ENCODE measurements at places on chromosomes 12 and 14. TPM values are rescaled to one million over a fixed set of nuclear protein-coding genes. Genes with fewer than 3 reads are reported as not detected.

DNA sequence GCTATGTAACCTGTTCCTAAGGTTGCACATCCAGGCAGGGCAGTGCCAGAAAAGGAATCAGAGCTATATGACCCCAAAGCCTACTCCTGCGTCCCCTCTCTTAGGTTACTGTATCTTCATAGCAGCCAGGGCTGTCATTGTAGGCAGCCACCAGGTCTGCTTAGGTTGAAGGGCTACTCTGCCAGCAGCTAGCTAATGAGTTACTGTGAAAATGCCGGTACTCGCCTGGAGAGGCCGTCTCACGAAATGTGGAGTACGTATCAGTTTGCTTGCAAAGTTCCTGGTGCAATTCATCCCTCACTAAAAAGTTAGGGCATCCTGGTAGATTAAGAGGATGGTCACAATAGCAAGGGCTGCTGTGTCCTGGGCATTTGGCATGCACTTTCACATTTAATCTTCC, 50.9 kb downstream of the RPH3A start:
- no peaks in the 10 kb centered on the region for H3K36me3 ChIP-seq
- H3K4me1 ChIP-seq: peaks cover 2% of the 10 kb centered on the region
- H3K27me3 ChIP-seq: peaks cover 2% of the 10 kb centered on the region
- no peak overlapping the region for H3K4me3 ChIP-seq
- no peak for DNase-seq

GRCh38 chr14:104939666-104940410, 15.2 kb downstream of the PLD4 start:
- no peak overlapping the region for H3K4me3 ChIP-seq
- no peak for DNase-seq
- H3K27me3 ChIP-seq: peaks cover 14% of the 10 kb centered on the region
- H3K4me1 ChIP-seq: no peaks in the 10 kb centered on the region
- no peak overlapping the region for H3K27ac ChIP-seq

GRCh38 chr12:12748044-12748443, 30.9 kb downstream of the CDKN1B start:
- DNase-seq: no peak
- H3K36me3 ChIP-seq: no peaks in the 10 kb centered on the region
- H3K4me1 ChIP-seq: peaks cover 4% of the 10 kb centered on the region

- no peaks in the 10 kb centered on the region for H3K4me1 ChIP-seq
- no peak for DNase-seq
- H3K36me3 ChIP-seq: no peaks in the 10 kb centered on the region
These were observed 1.1 kb downstream of the PPP4R4 start for GRCh38 chr14:94175011-94175745.

DNA sequence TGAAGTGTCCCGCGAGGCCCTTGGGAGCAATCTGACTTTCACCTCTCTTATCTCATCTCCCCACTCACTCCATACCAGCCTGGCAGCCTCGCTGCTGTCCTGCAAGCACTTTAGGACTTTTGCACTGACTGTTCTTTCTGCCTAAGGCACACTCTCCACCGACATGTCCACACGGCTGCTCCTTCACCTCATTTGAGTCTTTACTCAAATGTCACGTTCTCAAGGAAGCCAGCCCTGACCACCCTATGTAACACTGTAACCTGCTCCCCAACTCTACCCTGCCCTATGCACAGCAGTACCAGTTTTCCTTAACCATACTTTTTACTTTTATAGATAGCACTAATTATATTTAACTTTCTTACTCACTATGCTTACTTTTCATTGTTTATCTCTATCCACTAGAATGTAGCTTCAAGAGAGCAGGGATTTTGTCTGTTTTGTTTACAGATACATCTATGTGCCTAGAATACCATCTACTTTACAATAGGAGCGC, 32.0 kb downstream of the PRKD1 start:
- H3K27ac ChIP-seq: no peak overlapping the region
- no peaks in the 10 kb centered on the region for H3K27me3 ChIP-seq
- H3K4me1 ChIP-seq: no peaks in the 10 kb centered on the region
- no peak for DNase-seq
- no peaks in the 10 kb centered on the region for H3K36me3 ChIP-seq

GRCh38 chr14:24965934-24966578, 83.9 kb downstream of the STXBP6 start:
- H3K4me1 ChIP-seq: no peaks in the 10 kb centered on the region
- H3K36me3 ChIP-seq: no peaks in the 10 kb centered on the region
- peak overlapping the region; percentile 6 for H3K27ac ChIP-seq

DNA sequence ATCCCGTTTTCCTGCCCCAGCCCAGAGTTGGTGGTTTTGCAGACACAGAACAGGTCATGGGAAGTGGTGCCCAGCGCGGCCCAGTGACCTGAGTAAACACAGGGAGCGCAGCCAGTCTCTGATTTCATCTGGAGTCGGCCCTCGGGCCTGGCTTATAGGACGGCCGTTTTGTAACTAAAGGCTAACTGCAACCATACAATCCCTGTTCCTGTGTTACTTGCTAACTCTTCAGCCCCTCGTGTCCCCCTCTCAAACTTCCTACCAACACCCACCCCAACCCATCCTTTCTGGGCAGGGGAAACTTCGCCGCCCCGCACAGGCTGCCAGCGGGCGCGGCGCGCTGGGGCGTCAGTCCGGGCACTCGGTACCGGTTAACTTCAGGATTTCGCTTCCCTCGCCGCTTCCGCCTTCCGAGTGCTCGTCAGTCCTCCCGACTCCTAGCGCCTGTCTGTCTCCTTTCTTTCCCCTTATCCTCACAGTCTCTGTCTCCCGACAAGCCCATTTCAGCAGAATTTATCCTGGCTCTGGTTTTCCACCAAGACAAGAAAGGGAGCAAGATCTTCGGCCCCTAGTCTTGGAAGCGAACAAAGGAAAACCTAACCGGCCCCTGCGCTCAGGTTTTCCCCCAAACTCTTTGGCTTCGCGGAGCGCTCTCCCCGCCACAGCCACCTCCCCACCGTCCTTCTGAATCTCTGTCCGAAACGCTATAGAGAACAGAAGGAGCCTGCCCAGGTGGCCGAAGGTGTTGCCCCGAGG, 2.0 kb downstream of the SIX1 start:
- peak; percentile 75 for DNase-seq
- peaks cover 5% of the 10 kb centered on the region for H3K4me1 ChIP-seq
- H3K36me3 ChIP-seq: no peaks in the 10 kb centered on the region
- peaks cover 55% of the 10 kb centered on the region for H3K27me3 ChIP-seq
- H3K4me3 ChIP-seq: peak overlapping the region; percentile 66

DNA sequence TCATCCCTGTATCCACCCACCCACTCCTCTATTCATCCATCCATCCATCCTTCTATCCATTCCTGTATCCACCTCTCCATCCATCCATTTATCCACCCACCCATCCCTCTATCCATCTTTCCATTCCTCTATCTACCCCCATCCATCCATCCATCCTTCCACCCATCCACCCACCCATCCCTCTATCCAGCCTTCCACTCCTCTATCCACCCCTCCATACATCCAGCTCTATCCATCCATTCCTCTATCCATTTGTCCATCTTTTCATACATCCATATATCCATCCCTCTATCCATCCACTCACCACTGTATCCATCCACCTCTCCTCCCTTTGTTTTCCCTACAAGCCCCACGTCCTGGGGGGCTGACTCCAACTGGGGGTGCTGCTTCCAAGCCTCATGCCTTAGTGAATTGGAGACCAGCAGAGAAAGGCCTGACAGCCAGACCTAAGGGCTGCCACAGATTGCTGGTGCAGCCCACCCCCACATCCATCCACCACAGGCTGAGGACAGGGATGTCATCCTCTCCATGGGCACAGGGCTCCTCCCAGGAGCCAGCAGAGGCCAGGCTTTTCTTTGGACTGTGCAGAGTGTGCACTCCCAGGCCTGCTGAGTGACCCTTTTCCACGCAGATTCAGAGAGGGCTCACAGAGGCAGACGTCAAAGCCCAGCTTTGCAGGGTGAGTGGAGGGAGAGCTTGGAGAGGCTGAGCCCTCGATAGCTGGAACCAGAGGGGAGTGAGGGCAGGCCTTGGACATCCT, 18.9 kb upstream of the GPR132 start:
- H3K4me3 ChIP-seq: no peak overlapping the region
- no peaks in the 10 kb centered on the region for H3K27me3 ChIP-seq
- DNase-seq: no peak
- no peaks in the 10 kb centered on the region for H3K36me3 ChIP-seq
- peaks cover 13% of the 10 kb centered on the region for H3K4me1 ChIP-seq

COQ5 gene
- 38.5 TPM for total RNA-seq

SOX5 gene
- total RNA-seq: 16.4 TPM

Data from fibroblast of lung (primary cell).